ENCODE measurements at places on chromosomes 7 and 10.

DNA sequence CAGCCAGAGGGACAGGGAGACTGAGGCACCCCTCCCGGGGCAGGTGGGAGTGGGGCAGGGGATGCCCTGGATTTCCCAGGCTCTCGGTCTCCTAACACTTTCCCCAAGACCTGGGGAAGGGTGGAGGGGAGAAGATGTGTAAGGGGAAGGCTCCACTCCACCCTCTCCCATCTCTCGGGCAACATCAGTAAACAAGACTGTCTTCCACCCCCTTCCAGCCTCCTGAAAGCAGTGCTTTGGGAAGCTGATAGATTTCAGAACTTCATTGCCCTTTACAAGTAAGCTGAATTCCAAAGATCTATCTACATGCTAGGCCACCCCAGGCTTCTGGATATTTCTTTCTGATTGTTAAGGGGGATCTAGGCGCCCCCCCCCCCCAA, 3.7 kb downstream of the FLNC start:
- no peak for DNase-seq

DNA sequence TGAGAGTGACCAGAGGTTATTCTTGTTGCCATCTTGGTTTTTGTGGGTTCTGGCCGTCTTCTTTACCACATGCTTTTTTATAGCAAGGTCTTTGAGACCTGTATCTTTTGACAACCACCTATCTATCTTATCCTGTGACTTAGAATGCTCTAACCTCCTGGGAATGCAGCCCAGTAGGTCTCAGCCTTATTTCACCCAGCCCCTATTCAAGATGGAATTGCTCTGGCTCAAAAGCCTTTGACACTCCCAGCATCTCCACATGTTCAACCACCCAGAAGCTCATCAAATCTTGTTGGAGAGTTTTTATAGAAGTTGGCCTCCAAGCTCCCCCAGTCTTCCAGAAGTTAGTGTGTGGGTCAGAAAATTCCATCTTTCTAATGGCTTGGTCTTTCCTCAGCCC, 464.3 kb upstream of the NRP1 start:
- no peak for DNase-seq

DNA sequence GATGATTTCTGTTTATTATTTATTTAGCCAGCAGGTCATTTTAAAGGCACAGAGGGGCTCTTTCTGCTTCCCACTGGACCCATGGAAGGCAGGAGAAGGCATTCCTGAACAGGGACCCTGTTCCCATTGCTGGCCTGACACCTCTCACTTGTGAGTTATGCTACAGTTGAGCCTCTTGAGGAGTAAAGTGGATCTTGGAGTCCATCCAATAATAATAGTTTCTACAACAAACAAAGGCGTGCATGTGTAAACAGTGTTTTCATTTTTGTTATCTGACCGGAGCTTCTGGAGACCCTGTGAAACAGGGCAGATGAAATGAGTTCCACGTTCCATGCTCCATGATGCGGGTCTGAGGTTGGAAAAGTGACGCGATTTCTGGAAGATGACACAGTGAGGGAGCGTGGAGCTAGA, 127.3 kb upstream of the HABP2 start:
- no peak for DNase-seq

- no peak for DNase-seq
Measured at GRCh38 chr10:50063100-50063499, 4.7 kb upstream of the WASHC2A start.

- DNase-seq, result no peak
Measured at GRCh38 chr7:22563032-22563501, 63.1 kb upstream of the STEAP1B start.

All from activated CD4-positive, alpha-beta T cell treated with anti-CD3 and anti-CD28 coated beads, Interleukin-2, amount 50 U/mL, for 24 hours (primary cell).